ENCODE measurements at places on chromosomes 12 and 14. TPM values are rescaled to one million over a fixed set of nuclear protein-coding genes. Genes with fewer than 3 reads are reported as not detected.

Gene MANSC1
- 8.5 TPM for total RNA-seq

Gene KRT7
- total RNA-seq: 0.68 TPM

Gene TAS2R7
- not detected for total RNA-seq

Gene ZNF268
- total RNA-seq: 25.8 TPM

Gene AQP5
- not detected for total RNA-seq

Gene TSHR
- not detected for total RNA-seq

Gene SLC35F4
- not detected for total RNA-seq

- DNase-seq: peak; percentile 11
These were observed 27.4 kb upstream of the PTHLH start for GRCh38 chr12:27999970-28000369.

GRCh38 chr12:19402743-19403431 is 36.4 kb upstream of the AEBP2 start:
- DNase-seq: peak; percentile 52

DNA sequence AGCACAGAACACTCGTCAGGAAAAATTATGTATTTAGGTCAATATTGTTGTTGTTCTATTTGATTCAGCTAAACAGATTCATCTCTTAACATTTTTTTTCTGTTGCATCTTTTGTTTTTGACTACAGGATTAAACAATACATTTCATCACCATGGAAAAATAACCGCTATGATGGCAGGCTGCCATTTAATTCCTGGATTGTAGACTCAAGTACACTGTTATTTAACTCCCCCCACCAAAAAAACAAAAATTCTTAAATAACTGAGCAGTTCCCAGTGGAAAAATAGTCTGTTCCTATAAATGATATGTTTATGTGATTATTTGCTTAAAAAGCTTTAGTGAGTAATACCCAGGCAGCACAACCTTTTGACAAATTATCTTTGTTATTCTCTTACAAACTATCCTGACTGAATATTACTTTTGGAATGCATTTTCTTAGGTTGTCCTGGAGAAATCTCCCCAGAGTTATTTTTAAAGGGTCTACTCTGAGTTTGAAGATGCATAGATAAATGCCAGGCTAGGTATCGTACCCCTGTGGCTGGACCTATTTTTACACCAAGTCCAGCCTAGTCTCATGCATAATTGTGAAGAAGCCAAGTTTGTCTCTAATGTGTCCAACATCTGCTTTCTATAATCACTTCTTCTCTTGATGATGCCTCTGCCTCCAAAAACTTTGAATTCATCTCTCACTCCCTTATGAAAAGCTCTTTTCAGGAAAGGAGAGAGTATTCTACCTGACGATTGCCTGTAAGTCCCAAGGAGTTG is 3.7 kb downstream of the KERA start:
- peak; percentile 45 for DNase-seq

- DNase-seq: no peak
These were observed 90.8 kb downstream of the PRKAB1 start for GRCh38 chr12:119758722-119759121.

GRCh38 chr14:35407306-35407630 is 2.7 kb upstream of the NFKBIA start:
- no peak for DNase-seq

Measured in RPMI7951 (cell line).